ENCODE measurements at places on chromosomes 7 and 10. TPM values are rescaled to one million over a fixed set of nuclear protein-coding genes. Genes with fewer than 3 reads are reported as not detected.
A peak's percentile ranks its signal among the peaks of the same experiment; 100 is the strongest.

Gene FASTK
- 139 TPM for total RNA-seq

Gene CHN2
- 9.8 TPM for total RNA-seq

Gene LIPN
- not detected for total RNA-seq

Gene MYL10
- not detected for total RNA-seq

- no peak for DNase-seq
Measured at GRCh38 chr7:4856336-4857057, 5.3 kb downstream of the PAPOLB start.

DNA sequence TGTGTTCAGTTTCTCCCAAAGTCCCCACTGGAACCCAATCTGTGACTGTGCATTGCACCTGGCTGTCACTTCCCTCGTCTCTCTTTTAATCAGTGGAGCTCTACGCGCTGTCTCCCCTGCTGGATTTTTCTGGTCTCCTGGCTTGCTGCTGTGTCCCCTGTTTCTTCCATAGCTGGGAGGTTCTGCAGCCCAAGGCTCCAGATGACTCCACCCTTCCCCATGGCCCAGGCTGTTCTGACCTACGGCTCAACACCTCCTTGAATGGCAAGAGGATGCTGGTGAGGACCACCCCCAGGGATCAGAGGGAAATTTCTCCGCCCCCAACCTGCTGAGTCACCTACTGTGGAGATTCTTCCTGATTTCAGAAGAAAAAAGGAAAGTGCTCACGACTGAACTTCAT is 961.4 kb upstream of the ZNF722 start:
- no peak for DNase-seq

- peak; percentile 10 for DNase-seq
Measured at GRCh38 chr10:34916314-34916713, 101.2 kb upstream of the PARD3 start.

- no peak for DNase-seq
Measured at GRCh38 chr7:43479042-43479441, 103.9 kb upstream of the STK17A start.

DNA sequence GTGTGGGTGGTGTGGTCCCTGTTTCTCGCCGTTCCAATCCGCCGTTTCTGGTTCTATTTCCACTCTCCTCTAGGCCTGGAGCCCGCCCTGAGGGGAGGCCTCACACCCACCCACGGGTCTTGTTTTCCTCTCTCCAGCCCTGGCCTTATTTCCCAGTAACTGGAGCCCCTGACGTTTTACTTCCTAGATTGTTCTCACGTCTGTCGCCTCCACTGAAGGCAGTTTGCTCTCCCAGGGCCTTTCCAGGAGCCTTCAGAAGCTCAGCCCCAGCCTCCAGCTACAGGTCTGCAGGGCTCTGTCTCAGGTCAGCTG is 30.6 kb downstream of the CFAP46 start:
- no peak for DNase-seq

DNA sequence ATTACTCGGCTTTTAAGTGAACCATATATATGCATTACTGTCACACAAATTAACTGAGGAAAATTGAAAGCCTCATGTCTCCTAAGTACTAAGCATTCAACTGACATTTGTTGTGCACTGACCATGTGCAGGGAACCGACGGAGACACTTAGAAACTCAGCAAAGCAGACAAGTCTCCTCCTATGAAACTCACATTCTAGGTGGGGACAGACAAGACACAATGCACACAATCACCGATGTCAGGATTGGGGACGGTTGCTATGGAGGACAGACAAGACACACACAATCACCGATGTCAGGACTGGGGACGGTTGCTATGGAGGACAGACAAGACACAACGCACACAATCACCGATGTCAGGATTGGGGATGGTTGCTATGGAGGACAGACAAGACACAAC is 134.0 kb downstream of the PTPRN2 start:
- no peak for DNase-seq
